ENCODE measurements at places on chromosomes 1 and 21.

GRCh38 chr1:2277741-2278488, 49.8 kb downstream of the SKI start:
- no peak for DNase-seq

DNA sequence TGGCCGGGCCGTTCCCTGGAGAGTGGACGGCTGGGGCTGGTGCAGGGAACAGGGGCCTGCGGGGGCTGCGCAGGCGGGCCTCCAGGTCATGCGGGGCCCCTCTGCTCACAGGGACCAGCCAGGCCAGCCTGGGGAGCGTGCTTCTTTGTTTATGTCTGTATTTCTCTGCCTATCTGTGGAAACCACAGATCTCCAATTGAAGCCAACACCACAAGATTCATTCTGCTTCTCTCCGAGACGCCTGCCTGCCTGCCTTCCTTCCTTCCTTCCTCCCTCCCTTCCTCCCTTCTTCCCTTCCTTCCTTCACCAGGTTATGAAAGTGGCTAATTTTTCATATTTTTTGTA, 39.9 kb upstream of the HMGN1 start:
- DNase-seq, result no peak

- DNase-seq, result peak; percentile 73
These were observed 34.3 kb upstream of the ECE1 start for GRCh38 chr1:21324368-21325141.

GRCh38 chr21:42616446-42616845, 37.0 kb upstream of the PDE9A start:
- no peak for DNase-seq

DNA sequence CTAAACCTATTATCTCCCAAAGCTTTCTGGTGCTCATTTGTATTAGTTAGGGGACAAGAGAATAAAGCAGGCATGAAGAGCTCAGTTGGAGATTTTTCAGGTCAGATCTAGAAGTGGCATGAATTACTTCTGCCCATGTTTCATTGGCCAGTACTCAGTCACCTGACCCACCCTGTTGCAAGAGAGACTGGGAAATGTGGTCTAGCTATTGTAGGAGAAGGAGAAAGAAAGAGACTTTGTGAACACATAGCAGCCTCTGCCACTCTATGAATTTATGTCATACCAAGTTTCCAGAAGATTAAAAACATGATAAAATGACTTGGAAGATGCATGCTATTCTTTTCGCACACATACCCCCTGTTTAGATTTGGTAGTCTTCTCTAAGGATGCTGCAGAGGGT, 302.3 kb upstream of the RUNX1 start:
- DNase-seq, result no peak

- DNase-seq, result no peak
These were observed 1156.6 kb downstream of the PLA2G4A start for GRCh38 chr1:187985145-187985896.

DNA sequence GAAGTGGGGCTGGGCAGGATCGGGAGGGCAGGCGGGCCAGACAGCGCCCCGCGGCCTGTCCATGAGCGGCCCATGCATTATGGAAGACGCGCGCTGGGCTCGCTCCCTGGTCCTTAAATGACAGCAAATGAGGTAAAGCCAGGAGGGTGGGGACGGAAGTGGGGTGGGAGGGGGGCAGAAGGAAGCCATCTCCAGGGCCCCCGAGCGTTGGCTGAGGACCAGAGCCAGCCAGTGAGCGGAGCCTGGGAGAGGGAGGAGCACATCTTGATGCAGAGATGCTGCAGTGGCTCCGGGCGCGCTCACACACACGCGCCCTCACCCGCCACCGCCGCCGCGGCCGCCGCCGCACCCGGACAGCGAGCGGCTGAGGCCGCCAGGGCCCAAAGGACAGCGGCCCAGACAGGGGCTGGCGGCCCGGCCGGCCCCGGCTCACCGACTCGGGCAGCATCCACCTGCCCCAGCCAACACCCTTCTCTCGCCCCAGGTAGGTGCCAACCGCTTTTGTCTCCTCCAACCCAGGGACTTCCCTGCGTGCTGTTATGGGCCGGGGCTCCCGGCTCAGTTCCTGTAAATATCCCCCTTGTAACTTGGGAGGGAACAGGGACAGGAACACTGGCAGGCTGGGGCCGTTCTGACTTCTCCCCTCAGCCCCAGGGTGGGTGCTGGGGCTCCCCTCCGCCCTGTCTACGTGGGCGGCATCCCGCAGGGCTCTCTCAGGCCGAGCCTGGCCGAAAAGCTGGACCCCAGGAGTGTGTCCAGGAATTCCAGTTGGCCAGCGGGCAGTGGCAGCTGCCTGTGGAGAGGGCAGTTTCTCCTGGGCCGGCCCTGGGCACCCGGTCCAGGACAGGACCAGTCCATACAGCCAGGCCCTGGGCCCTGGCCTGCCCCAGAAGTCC, at the start of gene CNTN2:
Gene CNTN2, plus strand, starts transcription at position 302 of the 896 bp plus-strand sequence. CDS start 9,974 bp downstream, outside the sequence.
- peak; percentile 51 for DNase-seq

- DNase-seq, result no peak
These were observed 52.1 kb upstream of the CD5L start for GRCh38 chr1:157893686-157894085.

DNA sequence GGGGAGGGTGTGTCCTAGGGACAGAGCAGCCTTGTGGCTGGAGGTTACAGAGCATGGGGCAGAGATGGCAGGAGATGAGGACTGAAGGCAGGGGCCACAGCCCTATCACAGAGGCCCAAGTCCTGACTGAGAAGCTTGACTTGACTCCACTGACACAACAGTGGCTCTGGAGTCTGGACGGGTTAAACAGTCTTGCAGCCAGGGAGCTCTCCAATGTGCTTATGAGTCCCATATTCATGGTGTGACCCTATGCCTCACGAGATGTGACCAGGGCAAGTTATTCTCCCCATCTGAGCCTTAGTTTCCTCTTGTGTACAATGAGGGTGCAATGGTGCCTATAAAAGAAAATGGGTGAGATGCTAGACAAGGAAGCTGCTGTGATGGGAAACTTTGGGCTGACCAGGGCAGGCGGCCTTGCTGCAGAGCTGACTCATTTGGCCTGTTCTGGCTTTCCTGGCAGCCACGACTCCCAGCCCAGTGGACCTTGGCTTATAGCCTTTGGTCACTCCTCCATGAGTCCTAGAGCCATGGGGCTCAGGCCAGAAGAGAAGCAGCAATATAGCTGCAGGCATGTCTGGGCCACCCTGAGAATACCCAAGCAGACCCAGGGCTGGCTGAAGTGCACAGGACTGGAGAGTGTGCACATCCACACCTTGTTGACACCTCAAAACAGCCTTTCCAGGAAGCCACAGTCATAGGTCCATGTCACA, 2.8 kb upstream of the TTC22 start:
- DNase-seq, result peak; percentile 14

DNA sequence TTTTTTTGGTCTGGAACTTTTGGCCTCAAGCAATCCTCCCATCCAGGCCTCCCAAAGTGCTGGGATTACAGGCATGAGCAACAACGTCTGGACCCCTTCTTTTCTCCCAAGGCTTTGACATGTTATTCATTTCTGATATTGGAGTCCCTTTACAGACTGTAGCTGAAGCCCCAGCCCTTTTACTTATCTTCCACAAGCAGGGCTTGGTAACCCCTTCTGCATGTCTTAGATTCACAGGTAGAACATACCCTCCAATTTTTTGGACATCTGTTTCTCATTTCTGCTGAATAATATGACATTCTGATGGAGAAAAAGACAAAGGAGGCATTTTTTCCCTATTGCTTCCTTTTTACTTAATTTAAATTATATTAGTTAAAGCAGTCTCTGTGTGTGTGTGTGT, 39.2 kb upstream of the RGS21 start:
- no peak for DNase-seq

- DNase-seq, result no peak
These were observed 22.7 kb upstream of the SLC2A1 start for GRCh38 chr1:42981255-42981805.

- no peak for DNase-seq
These were observed 15.0 kb upstream of the ANGPTL1 start for GRCh38 chr1:178885869-178886268.

GRCh38 chr1:190453550-190453949, 24.1 kb downstream of the BRINP3 start:
- no peak for DNase-seq

DNA sequence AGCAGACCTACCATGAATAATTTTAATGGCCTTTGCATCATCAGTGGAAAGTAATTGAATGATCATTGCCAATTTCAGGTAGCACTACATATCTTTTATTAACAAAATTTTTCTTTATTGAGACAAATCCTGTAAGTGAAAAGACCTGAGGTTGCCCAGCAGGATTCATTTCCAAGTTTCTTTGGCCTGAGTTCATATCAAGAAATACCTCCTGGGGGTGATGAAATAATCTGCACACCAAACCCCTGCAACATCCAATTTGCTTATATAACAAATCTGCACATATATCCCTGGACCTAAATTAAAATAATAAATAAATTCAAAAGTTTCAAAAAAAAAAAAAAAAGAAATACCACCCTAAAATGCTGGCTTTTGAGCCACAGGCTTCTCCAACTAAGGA, 27.3 kb upstream of the ZNF281 start:
- no peak for DNase-seq

GRCh38 chr1:3714814-3715213, 37.4 kb upstream of the CCDC27 start:
- no peak for DNase-seq

DNA sequence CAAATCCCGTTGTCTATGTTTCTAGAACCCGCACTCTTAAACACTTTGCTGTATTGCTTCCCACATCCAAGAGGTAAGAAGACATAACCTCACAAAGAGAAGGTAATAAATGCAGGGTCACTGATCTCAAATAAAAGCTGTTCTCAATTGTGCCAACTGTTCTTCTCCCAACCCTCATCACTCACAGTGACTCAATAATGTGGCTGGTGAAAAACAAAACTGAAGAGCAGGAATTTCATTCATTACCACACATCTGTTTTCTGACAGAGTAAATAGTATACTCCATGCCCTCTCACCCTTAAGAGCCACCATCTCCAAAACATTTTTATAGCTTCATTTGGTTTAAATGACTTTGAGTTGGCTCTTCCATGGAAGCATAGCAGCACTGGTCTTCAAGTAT, 6.2 kb upstream of the ERICH3 start:
- no peak for DNase-seq

DNA sequence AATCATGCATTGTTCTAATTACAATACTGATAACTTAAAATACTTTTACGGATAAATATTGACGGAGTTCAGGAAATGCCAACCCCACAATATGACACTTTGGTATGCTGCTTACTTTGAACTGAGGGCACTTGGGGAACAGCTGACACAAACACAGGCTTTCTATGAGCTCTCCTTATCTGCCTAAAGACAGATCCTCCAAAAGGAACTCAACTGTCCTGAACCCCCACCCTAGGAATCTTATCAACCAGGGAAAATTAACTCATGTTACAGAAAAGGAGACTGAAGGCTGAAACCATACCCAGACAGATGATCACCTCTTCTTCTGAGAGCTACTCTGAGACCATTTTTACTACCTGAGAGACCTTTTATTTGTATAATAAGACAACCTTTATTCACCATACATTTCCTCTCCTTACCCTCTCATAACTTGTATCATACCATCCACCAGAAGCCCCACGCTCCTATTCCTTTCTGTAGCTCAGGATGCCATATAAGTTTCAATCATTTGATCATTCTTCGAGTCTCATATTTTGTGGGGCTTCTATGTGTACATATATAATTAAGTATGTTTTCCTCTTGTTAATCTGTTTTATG, 239.5 kb downstream of the FAF1 start:
- DNase-seq, result no peak

DNA sequence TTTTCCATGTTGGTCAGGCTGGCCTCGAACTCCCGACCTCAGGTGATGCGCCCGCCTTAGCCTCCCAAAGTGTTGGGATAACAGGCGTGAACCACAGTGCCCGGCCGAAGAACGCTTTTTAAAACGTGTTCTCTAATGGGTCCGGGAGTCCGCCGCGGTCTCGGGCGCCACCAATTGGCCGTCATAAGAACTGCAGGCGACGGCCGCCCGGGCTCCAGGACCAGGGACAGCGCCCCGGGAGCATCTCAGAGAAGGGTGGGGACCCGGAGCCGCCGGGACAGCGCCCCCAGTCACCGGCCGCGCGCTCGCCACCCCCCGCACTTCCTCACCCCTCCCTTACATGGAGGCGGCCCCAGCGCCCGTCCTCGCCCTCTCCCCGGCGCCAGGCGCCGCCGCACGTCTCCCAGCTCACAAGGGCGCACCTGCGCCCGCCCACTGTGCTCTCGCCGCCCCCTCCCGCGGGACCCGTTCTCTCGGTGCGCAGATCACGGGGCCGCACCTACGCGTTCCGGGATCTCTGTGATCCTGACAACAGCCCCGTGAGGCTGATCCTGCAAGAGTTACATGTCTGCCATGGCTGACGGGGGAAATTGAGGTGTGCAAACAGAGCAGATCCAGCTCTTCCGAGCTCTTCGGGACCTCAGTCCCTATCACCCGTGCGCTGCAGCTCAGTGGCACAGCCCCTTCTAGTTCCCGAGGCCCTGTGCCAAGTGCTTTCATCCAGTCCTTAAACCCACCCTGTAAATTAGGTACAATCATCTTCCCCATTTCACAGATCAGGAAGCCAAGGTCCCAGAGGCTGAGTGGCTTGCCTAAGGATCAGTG, 9.8 kb downstream of the RAP1GAP start:
- peak; percentile 89 for DNase-seq

DNA sequence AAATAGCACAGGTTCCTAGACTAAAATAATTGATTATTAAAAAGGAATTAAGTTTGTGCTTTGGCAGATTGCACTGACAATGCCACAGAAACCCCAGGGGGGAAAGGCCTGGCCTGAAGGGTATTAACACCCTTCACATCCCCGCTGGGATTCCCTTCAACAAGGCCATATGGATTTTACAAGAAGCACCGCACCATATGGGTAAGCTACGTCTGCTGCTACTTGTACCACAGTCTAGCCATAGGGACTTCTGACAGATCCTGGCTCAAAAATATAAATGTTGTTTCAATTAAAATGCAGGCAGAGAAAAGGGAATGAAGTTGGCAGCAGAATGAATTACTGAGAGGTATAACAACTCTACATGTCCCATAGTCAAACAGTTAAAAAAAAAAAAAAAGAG, 101.0 kb downstream of the DENND1B start:
- DNase-seq, result no peak

- DNase-seq, result peak; percentile 9
These were observed 17.5 kb upstream of the COL18A1 start for GRCh38 chr21:45387506-45387905.

DNA sequence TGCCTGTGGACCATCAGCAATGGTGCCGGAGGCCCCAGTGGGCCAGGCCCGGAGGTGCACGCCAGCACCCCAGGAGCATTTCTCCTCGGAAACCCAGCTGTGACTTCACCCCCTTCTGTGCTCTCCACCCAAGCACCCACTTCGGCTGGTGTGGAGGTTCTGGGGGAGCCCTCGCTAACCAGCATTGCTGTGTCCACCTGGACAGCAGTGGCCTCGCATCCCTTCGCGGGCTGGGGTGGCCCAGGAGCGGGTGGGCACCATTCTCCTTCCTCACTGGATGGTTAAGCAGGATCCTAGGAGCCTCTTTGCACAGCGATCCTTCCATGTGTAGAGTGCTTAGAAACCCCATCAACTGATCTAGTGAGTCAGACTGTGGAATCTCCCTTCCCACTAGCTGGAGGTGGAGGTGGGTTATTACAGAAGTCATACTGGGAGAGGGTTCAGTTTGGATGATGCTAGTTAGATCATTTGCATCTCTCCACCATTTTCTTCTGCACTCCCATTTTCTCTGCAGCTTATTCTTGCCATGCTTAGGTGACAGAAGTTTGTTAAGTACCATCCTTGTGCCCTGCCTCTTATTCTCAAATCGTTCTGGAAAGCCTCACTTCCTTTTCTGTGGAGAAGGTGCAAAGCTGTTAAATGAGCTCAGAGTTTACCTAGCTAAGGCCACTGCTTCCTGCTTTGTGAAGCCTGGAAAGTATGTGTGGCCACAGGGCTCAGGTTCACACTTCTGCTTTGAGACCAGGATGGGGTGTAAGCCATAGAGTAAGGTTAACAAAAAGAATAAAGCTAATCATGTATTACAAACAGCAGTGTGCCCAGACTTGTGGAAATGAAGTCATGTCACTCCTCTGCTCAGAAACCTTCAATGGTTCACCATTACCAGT, 32.3 kb downstream of the TBX19 start:
- no peak for DNase-seq

Data from femur (tissue), 1 donor.